ENCODE measurements at places on chromosomes 12 and 14.

- DNase-seq, result no peak
Observed at GRCh38 chr12:109581856-109582255, 8.3 kb downstream of the MVK start.

- no peak for DNase-seq
Observed at GRCh38 chr12:9719790-9720189, 13.1 kb downstream of the CLECL1 start.

GRCh38 chr12:79309039-79309438, 381.7 kb downstream of the PAWR start:
- DNase-seq, result no peak

DNA sequence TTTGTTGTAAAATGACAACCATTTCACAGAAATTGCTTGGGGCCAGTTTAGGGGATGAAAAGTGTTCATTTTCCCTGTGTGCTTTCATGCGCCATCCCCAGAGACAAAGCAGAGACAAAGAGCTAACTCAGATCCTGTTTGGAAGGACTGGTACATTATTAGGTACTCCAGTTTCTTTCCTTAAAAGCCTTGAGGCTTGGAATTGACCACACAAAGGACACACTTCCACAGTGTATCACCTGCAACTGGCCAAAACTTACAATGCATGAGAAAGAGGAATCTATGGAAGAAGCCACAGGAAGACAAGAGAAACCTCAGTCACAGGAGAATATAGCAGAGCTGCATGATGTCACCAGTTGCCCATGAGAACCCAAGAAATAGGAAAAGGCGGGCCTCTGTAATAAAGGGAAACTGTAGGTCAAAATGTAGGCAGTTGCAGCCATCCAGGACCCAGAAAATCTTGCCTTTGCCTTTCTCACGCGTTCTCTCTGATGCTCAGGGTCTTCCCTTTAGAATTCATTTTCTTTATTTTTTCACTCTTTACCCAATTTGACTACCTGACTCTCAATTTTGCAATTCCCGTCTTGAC, 339.0 kb downstream of the RMST start:
- DNase-seq, result no peak

DNA sequence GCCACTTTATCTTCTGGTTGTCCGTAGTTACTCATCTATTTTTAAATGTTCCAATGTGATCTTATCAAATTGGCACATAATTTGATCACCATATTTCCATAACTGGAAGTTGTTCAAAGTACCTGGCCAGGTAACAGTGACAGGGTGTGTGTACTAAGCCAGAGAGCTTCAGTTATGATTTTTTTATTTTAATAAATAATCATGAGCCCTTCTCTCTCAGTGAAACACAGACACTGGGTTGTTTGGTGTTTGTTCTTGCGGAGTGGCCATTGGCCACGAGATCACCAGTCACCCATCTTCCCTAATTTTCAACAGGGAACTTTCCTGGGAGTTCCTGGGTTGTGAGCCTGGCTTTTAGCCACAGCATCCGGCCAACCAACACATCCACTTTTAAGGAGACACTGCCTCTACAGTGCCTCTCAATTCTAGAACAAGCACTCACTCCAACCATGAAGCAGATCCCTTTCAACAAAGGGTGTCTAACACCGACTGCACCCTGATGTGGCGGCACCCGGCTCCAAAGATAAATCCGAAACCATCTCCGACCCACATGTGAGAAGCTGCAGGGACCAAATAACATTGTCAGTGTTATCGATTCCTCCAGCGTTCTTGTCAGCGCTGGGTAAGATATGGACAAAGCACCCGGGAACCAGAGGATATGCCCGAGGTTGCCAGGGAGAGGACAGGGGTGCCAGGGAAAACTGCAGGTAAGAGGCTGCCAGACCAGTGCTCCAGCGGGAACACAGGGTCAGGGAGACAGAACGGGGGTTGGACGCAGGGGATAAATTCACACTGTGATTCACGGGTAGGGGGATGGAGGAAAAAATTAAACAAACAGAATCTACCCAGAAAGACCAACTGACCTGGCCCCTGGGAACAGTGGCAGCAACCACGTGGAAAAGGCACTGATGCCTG, 49.9 kb downstream of the FOXN3 start:
- DNase-seq, result no peak

GRCh38 chr12:42097971-42098370, 46.7 kb downstream of the GXYLT1 start:
- no peak for DNase-seq

- no peak for DNase-seq
Observed at GRCh38 chr12:52627395-52628110, 9.2 kb upstream of the KRT73 start.

- DNase-seq, result no peak
Observed at GRCh38 chr14:104892531-104893434, 27.7 kb downstream of the CEP170B start.

DNA sequence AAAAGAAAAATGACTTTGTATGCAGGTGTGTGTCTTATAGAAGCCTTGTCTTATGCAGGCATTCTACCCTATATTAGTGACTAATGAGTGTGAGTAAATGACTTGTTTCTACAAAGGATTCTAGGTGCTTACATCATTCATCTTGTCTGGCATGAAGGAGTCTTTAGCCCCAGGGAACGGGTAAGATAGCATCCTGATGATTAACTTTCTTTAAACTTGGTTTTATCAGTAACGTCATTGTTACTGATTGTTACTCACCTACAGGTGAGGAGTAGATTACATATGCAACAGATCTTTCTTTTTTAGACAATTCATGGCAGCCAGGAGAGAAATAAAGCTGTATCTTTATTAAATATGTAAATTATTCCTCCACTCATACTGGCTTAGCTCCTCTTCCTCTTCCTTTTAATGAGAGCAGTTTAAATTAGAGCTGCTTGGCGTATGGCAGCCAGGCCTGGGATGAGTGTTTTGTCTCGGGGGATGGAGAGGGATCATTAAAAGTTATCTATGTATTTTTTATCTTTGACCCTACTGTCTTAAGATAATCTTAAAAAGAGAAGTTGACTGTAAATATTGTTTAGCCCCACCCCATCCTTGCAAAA, 57.2 kb upstream of the ATP2A2 start:
- no peak for DNase-seq

DNA sequence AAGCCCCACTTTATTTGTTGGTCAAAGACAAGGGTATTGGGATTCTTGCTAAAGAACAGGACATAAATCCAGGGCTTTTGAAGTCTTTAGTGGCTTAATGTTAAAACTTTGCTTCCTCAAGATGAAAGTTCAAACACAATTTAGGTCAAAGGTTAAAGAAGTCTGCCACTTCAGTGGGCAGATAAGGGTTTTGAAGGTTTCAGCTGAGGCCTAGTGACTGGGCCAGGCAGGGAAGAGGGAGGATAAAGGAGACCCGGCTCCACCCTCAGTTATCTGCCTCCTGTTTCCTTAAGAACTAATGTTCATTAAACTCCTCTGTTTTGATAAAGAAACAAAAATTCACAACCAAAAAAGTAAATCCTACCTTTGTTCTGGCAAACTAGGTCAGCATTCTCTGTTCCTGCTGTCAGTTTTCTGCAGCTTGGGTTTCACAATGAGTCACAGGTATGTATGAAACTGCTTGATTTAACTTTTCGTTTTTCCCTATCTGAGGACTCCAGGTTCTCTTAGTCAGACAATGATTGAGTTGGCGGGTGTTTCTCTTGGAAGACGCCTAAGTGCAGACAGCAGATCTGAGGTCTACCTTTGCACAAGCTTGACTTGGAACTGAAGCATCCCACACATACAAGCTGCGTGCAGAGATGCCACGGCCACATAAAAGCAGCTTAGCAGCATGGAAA, 208.3 kb downstream of the EXOC5 start:
- DNase-seq, result no peak

GRCh38 chr12:68850390-68850789, 42.4 kb downstream of the MDM2 start:
- DNase-seq, result no peak

- DNase-seq, result no peak
Observed at GRCh38 chr12:117907108-117907689, 61.6 kb downstream of the KSR2 start.

- DNase-seq, result no peak
Observed at GRCh38 chr14:100421756-100422470, 98.8 kb downstream of the SLC25A47 start.

GRCh38 chr12:63792338-63792737, 12.6 kb downstream of the RXYLT1 start:
- no peak for DNase-seq

- no peak for DNase-seq
Observed at GRCh38 chr12:106907846-106908245, 47.9 kb upstream of the TMEM263 start.

DNA sequence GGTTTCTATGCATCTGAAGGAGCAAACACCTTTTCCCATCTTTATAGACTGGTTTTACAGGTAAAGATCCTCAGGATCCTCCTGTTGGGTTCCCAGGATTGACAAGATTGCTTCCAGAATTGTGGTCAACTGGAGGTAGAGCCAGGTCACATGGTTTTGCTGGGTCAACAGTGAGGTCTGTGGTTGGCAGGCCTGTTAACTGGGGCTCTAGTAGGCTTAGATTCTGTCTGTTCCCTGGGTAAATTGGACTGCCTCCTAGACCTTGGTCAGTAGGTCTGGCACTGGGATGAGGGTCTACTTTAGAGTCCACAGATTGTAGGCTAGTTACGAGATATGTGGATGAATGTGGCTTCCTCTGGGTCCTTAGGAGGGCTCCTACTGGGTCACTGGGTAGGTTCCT, 3.5 kb upstream of the PZP start:
- no peak for DNase-seq

GRCh38 chr14:50875359-50876070, 3.7 kb downstream of the ABHD12B start:
- no peak for DNase-seq

DNA sequence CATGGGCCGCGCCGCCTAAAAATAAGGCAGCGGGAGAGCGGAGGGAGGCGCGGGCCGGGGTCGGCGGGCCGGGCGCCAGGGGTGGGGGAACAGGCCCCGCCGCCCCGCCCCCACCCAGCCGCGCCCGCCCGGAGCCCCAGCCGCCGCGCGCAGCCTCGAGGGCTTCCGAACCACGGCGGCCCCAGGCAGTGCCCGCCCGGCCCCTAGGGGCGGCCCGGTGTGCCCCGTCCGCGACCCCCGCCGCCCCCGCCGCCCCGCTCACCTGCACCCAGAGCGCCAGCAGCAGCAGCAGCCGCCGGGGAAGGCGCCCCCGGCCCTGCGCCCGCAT, 519 bp downstream of the JAG2 start:
- no peak for DNase-seq
